Stimulated activated CD4-positive, alpha-beta T cell treated with anti-CD3 and anti-CD28 coated beads, Interleukin-1b, Interleukin-23, amount 100 ng/mL, for 24 hours (primary cell): ENCODE measurements at places on chromosomes 3 and 15.

- DNase-seq = no peak
Observed at GRCh38 chr15:21271566-21271965, 168.7 kb downstream of the POTEB3 start.

GRCh38 chr3:72996473-72997333 lies at the start of gene PPP4R2:
Gene PPP4R2 (plus strand): TSS chr3:72996811. CDS start chr3:72997038, 227 bp downstream.
- DNase-seq = peak; percentile 71

DNA sequence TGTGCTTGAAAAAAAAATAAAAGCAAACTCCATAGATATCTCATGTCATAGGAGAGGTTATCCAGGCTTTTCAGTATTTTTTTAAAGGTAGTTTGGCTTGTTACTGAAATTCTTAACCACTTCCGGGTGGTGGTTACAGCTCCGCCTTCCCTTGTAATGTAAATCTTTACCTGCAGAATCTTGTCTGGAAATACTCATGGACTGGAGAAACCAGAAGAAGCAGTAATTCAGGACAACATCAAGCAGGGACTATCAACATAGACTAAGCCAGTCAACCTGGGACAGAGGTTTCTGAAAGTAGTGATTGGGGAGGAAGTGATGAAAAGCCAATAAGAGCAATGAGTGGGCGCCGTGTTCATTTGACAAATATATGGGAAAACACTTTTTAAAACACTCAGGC lies 78.9 kb upstream of the SKOR1 start:
- no peak for DNase-seq

DNA sequence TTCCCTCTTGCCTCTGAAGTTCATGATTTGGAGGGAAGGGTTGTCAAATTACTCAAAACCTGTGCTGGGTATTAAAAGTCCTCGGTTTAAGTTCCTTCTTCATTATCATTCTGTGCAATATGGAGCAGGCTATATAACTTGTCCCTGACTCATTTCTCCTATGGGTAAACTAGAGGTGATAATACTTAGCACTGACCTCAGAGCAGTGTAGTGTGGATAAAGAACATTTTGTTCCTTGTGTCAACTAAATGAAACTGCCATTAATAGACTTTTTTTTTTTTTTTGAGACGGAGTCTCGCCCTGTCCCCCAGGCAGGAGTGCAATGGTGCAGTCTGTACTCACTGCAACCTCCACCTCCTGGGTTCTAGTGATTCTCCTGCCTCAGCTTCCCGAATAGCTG lies 2.2 kb upstream of the BBX start:
- DNase-seq = no peak

DNA sequence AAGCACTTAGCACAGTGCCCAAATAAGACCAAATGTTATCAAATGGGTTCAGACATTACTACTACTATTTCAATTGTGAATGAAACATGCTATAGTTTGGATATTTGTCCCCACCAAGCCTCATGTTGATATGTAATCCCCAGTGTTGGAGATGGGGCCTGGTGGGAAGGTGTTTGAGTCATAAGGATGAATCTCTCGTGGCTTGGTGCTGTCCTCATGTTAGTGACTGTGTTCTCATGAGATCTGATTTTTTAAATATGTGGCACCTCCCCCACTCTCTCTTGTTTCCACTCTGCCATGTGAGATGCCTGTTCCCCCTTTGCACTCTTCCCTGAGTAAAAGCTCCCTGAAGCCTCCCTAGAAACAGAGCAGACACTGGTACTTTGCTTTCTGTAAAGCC lies 148.7 kb upstream of the TGFBR2 start:
- no peak for DNase-seq

- no peak for DNase-seq
Observed at GRCh38 chr15:90933301-90933700, 952 bp upstream of the HDDC3 start.

DNA sequence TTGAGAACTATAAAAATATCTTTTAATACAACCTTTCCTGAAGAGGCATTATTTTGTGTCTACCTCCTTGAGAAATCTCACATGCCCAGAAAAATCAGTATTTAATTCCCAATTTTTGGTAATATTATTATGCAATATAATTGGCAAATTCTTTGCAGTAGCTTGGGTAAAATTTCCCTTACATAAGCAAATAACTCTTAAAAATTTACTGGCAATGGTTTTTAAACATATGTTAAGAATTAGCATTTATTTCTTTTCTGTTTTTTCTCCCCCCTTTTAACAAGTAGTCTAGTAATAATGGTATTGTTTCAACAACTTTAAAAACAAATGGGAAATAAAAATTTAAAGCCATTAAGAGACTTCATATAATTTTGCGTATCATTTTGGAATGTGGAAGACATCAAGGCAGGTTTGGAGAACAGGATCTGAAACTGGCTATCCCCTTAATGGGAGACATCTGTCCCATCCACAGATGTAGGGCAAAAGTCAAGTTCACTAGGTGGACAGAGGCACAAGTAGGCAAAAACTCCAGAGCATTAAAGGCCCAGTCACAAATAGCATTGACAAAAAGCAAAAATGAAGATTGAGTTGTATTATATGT lies 89.6 kb upstream of the AADACL2 start:
- no peak for DNase-seq

GRCh38 chr3:32138545-32139104 lies 32.2 kb downstream of the GPD1L start:
- no peak for DNase-seq

GRCh38 chr15:56472278-56472677 lies 7.3 kb upstream of the MNS1 start:
- no peak for DNase-seq

GRCh38 chr15:57703387-57703786 lies 3.1 kb upstream of the POLR2M start:
- no peak for DNase-seq

DNA sequence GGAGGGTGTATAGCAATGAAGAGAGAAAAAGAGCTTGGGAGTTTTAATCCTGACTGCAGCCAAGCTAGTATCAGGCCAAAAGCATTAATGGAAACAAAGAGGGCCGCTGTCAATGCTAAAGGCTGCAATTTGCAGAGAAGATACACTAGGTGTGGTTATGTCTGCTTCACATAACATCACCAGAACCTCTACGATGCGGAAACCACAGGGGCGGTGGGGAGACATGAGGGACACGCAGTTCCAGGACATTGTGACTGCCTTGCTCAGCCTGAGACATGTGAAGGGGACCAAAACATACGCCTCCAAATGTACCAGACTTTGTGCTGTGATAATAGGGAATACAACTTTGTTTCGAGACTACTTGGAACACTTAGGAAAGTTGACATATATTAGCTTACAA lies 88.4 kb downstream of the APBA2 start:
- DNase-seq = no peak

GRCh38 chr3:6282918-6283317 lies 578.0 kb upstream of the GRM7 start:
- DNase-seq = no peak

GRCh38 chr15:75842722-75843677 lies at the start of gene UBE2Q2:
Gene UBE2Q2 (plus strand): TSS chr15:75843447. CDS start chr15:75843667, 220 bp downstream.
- DNase-seq = peak; percentile 48

GRCh38 chr3:149615731-149616221 lies 42.0 kb downstream of the WWTR1 start:
- DNase-seq = no peak

GRCh38 chr3:72961752-72962151 lies 34.9 kb upstream of the PPP4R2 start:
- no peak for DNase-seq

DNA sequence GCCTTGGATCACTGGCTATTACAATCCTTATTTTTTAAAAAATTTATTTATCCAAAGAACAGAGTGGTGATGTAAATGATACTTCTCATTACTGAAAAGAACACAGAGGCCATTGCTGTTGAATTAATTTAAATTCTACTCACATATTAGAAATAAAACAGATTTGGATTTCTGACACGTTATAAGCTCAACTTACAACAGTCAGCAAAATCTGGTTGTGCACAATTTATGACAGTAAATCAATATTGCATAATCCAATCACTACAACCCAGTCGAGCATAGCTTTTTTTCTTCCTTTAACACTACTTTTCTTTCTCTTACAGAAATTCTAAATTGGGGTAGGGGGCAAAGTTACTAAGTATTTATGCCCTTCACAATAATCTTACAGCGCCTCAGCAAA lies 17.3 kb upstream of the HGD start:
- no peak for DNase-seq

DNA sequence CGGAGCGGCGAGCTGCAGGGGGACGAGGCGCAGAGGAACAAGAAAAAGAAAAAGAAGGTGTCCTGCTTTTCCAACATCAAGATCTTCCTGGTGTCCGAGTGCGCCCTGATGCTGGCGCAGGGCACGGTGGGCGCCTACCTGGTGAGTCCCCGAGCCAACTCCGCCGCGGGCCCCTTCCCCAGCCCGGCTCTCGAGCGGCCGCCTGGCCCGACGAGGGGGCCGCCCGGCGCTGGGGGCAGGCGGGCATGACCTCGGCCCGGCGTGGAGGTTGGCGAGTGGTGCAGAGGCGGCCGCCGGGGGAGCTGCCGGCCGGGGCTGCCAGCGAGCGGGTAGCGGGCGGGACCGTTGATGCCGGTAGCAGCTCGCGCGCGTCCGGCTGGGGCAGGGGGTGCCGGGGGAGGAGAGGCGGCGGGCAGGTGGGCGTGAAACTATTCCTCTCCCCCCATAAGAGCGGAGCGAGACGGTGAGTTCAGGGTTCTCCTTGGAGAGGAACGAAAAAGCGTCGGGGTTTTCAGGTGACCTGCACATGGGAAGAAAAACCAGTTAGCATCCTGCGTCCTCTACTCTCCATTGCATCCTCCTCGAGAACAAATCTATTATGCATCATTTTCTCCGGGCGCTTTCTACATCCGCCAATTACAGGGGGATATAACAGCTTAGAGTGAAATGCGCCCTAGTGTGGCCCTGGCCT lies 585 bp downstream of the SLCO3A1 start:
- no peak for DNase-seq

DNA sequence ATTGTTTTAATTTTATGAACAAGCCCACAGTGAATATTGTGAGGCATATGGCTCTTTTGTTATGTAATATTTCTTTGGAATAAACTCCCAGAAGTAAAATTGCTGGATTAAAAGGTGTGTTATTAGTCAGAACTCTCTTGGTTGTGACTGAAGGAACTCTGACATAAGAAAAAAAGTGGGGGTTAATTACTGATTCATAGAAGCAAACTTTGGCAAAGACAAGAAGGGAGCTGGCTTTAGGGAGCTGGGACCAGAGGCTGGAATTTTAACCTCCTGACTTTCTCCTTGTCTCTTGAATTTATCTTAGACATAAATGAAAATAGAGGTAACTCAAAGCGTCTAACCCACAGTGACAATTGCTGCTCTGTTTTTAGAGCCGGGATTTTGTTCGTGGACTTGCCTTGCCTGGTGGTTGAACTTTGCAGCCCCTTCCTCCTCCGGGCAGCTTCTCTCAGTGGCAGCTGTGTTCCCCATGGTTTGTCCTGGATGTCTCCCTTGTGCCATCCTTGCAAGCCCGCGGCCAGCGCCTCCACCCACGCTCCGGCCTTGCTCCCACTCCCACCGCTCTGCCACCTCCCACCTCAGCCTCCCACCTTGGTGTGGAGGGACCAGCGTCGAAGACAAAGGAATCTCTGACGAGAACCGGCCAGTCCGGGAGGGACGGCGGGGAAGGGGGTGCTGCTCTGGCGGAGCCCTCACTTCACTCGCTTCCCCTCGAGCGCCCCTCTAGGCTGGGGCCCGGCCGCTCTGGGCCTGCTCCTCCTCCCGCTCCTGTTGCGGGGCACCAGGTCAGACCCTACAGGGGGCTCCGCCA lies 28.0 kb downstream of the ARHGAP31 start:
- no peak for DNase-seq

GRCh38 chr3:114178770-114179368 lies at the start of gene DRD3:
Gene DRD3 (minus strand): TSS chr3:114179052. CDS start chr3:114171992, 7,060 bp downstream.
- no peak for DNase-seq

DNA sequence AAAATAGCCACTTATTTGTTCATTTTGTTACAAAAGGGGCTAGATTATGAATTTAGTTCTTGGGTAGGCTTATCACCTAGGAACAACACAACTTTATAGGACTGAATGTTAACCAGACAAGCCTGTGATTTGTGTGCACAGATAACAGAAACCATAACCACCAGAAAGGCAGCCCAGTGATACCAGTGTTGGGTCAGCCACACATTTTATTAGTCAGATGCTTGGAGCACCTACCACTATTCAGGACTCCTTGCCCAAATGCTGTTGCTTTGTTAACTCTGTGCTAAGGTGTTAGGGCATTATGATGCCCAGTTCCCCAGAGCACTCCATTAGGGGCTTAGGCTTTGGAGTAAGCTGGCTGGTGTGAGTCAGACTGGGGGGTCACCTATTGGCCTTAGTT lies 22.5 kb downstream of the PLCL2 start:
- DNase-seq = no peak

DNA sequence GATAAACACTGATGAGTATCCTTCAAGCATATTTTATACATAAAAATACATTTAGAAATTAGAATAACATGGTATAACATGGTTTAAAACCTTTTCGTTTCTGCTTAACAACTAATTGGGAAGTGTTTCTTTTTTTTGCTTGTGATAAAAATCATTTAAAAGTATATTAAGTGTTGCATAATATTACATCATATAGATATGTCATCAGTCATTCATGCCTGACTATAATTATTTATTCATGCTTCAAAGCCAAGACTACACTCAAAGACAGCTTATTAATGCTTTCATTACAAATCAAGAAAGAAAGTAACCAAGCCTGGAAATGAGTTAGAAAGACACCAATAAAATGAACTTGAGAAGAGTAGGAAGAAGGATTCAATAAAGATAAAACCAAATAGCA lies 136.6 kb upstream of the TP63 start:
- no peak for DNase-seq

- DNase-seq = no peak
Observed at GRCh38 chr3:12916159-12916558, 74.8 kb upstream of the RPL32 start.

- no peak for DNase-seq
Observed at GRCh38 chr3:43017004-43017403, 37.9 kb downstream of the GASK1A start.

DNA sequence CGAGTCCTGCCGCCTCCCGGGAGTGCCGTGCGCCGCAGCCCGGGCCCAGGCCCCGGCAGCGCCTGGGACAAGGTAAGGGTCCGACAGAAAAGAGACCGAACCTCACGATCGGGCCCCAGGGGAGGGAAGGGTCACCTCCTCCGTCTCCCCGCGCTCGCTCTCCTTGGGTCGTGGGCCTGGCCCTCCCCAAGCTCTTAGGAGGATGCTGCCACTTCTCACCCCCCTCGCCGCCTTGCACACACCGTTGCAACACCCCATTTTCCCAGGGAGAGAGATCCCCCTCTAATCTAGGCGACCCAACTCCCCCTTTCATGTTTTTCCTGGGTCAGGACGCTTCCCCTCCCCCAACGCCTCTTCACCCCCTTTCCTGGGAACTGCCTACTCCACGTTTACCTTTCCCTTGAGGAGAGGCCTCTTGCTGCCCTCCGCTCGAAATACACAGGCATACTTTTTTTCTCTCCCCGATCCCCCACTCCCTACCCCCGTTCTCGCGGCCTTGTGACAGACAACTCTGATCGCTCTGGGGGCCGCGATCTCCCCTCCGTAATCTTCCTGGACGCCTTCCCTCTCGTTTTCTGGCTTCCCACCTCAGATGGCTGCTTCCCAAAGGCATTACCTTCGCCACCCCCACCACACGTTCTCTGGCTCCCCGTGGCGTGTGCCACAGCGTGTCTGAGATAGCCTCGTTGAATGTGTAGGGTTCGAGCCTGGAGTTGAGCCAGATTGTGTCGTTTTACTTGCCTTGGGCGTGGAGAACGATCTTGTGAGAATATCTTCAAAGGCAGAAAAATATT lies 688 bp downstream of the SETD5 start:
- DNase-seq = peak; percentile 22
